Activated CD4-positive, alpha-beta T cell treated with anti-CD3 and anti-CD28 coated beads for 4 hours (primary cell): ENCODE measurements at places on chromosomes 3 and 15.

DNA sequence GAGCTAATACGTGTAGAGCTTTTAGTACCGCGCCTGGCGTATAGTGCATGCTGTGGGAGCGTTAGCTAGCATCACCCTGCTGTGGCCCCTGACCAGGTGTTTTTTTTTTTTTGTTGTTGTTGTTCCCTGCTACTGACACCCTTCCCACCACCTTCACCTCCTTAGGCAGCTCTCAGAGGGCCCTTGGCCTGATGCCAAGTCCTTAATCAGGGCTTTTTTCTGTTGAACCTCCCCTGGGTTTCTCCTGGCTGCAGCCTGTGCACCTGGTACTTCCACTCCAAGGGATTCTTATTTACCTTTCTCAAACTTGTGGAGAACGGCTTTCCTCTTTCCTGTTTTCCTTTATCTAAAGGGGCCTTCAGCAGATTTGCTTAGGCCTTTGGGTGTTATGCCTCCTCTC, 53.3 kb downstream of the SLC7A14 start:
- DNase-seq = no peak

DNA sequence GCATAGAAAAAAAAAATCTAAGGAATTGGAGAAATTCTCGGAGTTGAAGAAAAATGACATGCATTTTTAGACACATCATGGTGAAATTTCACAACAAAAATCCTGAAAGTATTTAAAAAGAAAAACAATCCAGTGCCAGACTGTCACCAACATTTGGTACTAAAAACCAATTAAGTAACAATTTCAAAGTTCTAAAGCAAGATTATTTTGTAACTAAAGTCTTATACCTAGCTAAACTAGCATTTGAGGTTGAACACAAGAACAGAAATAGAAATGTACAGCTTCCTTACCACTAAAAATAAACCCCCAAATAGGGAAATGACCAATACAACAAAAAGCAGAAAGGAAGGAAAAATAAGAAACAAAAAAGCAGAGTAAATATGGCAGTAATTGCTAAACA, 11.9 kb downstream of the TOMM70 start:
- no peak for DNase-seq

GRCh38 chr3:134374105-134374790, at the start of gene AMOTL2:
TSS of gene AMOTL2 (minus strand) at chr3:134374447. CDS start at chr3:134371433, 3,014 bp downstream.
- no peak for DNase-seq

DNA sequence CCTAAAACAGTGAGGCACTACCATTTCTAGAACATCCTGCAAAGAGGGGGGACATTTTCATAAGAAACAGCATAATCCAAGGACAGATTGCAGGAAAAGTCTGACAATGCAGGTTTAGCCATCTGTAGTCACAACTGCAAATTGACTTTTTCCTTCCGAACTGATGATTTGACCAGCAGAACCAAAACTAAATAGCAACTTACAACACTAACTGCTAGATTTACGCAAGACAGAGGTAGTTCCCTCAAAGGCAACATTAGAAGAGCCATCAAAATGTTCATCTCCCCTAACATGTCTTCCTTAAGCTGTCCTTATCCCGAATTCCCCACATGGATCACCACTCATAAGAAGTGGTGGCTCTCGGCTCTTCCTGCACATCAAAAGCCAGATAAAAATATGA, 129.6 kb downstream of the GADL1 start:
- no peak for DNase-seq

- DNase-seq = no peak
These were observed 120.0 kb downstream of the DUT start for GRCh38 chr15:48451241-48451640.

DNA sequence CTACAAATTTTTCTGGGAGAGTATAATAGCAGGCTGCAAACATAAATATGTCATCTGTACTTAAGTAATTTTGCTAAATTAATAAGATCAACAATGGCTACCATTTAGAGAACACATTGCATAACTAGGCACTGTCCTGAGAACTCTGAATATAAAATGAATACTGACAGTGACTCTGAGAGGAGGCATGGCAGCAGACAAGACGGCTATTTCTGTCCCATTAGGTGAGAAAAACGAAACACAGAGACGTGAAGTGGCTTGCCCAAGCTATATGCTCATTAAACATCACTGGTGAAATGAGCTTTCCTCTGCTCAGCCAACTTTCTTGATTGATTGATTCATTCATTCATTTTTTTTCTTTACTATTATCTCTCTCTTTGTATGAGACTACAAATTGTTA, 384.3 kb downstream of the PTPRG start:
- no peak for DNase-seq

- DNase-seq = no peak
These were observed 310.7 kb downstream of the RORA start for GRCh38 chr15:60918234-60918959.

- no peak for DNase-seq
These were observed 38.3 kb upstream of the ARHGEF3 start for GRCh38 chr3:56839784-56840715.

DNA sequence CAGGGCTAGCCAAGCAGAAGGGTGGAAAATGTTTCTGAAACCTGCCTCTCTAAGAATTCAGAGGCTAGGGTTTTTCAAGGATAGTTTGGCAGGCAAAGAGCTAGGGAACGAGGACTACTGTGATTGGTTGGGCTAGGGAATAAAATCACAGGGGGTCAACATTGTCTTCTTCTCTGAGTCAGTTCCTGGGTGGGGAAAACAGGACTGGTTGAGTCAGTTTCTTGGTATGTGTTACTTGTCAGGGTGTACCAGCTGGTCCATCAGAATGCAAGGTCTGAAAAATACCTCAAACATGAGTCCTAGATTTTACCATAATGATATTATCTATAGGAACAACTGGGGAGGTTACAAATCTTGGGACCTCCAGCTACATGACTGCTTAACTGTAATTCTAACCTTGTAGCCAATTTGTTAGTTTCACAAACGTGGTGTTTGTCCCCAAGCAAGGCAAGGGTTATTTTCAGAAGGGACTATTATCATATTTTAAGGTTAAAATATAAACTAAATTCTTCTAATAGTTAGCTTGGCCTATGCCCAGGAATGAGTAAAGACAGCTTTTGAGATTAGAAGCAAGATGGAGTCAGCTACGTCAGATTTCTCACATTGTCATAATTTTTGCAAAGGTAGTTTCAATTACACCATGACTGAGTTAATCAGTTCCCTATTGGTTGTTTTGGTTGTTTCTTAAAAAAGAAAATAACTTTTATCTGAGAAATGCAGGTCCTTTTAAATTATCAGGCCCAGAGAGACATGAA, 231.5 kb downstream of the ALCAM start:
- DNase-seq = no peak

DNA sequence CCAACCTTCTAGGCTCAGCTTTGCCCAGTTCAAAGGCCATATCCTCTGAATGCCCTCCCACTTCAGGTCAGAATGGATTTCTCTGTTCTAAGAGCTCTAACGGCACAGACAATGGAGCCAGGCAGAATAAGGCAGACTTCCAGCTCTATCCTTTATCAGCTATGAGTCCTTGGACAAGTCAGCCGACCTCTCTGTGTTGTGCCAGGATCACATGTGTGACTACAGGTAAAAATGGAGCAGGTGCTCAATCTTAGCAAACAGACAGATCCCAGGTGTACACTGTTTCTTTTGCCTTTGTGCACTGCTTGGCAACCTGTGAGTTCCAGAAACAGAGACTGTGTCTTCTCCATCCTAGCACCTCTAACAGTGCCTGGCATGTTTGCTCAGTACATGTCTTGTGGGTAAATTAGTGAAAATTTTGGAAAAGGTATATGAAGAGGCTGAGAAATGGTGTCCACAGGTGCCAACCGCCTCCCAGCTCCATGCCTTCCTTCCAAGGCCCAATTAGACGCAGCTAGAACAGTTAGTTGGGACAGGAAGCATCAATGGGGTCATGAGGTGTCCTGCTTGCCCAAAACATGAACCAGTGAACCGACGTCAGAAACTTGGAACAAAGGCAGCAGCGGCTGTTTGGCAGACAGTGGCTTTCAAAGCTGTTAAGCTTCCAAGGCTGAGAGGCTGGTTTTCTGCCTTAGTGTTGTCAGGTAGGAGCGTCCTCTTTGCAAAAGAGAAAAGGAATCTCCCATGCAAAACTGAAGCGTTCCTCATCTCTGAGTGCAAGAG, 28.7 kb downstream of the TLE3 start:
- no peak for DNase-seq

DNA sequence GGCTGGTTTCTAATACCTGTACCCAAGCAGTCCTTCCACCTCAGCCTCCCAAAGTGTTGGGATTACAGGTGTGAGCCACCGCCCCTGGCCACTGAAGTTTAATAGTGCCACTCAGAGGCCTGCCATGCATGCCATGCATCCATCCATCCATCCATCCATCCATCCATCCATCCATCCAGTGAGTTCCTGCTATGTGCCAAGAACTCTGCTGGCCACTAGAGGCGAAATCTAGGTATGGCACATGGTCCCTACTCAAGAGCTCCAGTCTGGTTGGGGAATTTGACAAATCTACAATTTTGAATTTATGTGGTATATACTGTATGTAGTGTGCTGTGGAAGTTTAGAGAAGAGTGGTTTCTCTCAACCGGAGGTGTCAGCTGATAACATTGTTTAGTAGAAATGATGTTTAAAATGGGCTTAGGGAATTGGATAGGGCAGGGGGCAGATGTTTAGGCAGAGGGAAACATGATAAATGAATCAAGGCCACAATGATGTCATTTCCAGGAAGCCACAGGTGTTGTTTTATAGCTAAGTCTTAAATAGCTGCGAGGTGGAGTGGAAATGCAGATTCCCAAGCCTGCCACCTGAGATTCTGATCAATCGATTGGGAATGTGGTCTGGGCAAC, 384.4 kb upstream of the C2CD4B start:
- no peak for DNase-seq

DNA sequence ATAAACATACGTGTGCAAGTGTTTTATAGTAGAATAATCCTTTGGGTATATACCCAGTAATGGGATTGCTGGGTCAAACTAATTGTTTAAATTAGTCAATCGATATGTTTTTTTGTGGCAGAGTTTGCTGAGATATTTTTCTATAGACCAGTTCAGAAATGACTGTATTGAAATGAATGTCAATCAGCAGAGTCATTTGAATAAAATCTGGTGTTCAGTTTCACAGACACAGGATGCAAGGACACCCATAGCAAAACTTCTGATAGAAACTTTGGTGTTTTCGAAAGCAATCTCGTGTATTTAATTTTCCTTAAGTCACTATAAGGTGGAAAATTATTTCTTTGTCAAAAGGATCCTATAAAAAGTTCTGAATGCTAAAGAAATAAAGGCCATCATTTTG, 434.4 kb downstream of the RAP2B start:
- no peak for DNase-seq

GRCh38 chr3:174613173-174613572, 246.0 kb upstream of the NAALADL2 start:
- DNase-seq = no peak

- no peak for DNase-seq
These were observed 37.2 kb downstream of the CCK start for GRCh38 chr3:42228796-42229195.

- DNase-seq = no peak
These were observed 10.9 kb upstream of the GOLGA8B start for GRCh38 chr15:34594361-34594760.

DNA sequence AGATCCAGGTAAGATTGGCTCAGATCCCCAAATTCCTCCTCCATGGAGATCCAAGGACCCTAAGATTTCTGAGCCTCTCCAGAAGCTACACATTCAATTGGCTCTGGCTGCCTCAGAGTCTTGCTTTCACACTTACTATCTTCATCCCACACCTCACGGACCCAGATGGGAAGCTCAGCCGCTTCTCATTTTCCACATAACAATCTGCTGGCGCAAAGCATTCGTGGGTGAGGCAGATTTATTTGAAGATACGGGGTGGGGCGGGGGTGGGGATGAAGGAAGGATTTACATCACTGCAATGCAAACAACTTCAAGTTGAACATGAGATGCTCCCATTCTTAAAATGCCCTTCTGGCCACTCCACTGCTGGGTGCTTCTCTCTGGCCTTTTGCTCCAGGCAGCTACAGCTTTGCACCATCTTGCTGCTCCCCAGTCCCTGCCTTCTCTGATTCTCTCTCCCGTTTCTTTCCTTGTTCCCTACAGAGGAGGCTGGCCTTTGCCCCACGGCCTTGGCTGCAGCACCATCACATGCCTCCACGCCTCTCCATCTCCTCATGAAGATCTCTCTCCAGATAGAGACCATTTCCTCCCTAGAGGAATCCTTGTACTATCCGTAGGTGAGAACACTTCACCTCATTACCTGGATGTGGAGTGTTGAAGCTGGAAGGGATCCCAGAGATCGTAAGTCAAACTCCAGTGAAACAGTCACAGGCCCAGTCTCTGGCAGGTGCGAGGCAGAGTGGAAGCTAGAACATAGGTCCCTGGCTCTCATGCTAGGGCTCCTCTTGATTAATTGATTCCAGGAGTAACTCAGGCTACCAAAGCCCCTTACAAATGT, 175.9 kb downstream of the RPLP1 start:
- no peak for DNase-seq

- no peak for DNase-seq
These were observed 70.5 kb upstream of the LIPC start for GRCh38 chr15:58361273-58361759.

GRCh38 chr15:64412216-64412615, 24.6 kb downstream of the TRIP4 start:
- no peak for DNase-seq

GRCh38 chr3:103388214-103388613, 953.4 kb downstream of the ZPLD1 start:
- DNase-seq = no peak

DNA sequence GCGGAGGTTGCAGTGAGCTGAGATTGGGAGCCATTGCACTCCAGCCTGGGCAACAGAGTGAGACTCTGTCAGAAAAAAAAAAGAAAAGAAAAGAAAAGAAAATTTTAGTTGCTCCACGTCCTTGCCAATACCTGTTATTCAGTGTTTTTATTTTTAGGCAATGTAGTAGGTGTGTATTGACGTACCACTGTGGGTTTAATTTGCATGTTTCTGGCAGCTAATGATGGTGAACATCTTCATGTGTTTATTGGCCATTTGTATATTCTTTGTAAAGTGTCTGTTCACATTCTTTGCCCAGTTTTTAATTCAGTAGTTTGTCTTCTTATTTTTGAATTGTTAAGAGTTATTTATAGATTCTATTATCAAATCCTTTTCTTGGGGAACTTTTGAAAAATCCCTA, 38.1 kb upstream of the GCSAM start:
- DNase-seq = no peak
